ENCODE measurements at places on chromosomes 11 and 22. TPM values are rescaled to one million over a fixed set of nuclear protein-coding genes. Genes with fewer than 3 reads are reported as not detected.

Gene GRM5
- 0.03 TPM for polyA plus RNA-seq

DNA sequence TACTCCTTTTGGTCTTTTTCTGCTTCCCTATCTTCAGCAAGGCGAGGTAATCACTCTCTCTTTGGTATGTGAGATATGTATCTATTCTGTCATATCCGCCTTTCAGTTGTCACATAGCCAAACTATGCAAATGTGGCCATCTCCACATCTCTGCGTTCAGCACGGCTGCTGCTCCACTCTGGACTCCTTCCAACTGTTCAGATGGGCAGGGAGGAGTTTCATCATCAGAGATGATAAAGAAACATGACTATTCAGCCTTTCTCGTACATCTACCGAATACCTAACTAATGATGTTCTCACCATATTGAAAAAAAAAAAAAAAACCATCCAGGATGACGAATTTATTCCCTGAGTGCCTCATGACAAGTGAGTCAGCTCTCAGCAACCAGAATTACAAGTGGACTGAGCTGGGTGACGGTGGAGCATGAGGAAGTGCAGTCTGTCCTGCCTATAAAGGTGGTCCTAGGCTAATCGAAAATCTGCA lies 899.6 kb downstream of the OPCML start:
- DNase-seq: no peak

GRCh38 chr22:47193606-47194329 lies 431.3 kb downstream of the TBC1D22A start:
- DNase-seq: no peak

DNA sequence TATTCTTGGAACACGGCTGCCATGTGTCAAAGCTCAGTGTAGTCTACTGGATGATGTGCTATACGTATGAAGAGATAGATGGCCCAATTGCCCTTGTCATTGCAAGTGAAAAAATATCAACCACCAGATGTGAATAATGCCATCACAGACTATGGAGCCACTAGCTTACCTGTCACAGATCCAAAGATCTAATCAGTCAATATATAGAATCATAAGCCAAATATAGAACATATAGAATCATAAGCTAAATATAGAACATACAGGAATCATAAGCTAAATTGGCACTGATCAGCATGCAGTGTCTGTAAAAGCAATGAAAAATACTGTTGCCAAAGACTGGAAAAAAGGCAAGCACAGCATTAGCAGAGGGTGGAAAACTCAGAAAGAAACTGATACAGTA lies 1656.9 kb upstream of the RAG2 start:
- no peak for DNase-seq

GRCh38 chr22:18000441-18001039 lies 23.8 kb downstream of the MICAL3 start:
- DNase-seq: peak; percentile 58

Measured in ovary (tissue), 10 donors.